ENCODE measurements at places on chromosomes 3 and 15.

GRCh38 chr15:25092661-25093060, 137.9 kb downstream of the SNRPN start:
- no peak for DNase-seq

DNA sequence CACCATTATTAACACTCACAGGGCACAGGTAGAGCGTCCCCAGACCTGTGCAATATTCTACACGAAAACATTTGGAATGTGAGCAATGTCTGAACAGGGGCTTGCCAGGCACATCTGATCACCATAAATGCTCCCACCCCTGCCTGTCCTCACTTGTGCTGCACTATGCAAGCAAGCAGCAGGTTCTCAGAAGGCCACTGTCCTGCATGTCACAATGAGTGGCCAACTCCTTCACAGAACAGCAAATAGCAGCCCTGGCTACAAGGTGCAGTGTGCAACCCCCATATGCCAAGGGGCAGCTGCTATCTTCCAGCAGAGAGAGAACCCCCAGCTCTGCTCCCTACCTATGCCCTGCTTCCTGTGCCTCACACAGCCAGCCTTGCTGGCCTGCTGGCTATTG, 32.6 kb downstream of the SEC22C start:
- no peak for DNase-seq

- DNase-seq, result no peak
Measured at GRCh38 chr3:106610362-106610959, 741.6 kb upstream of the CBLB start.

- DNase-seq, result no peak
Measured at GRCh38 chr3:13556917-13557316, 8.0 kb downstream of the FBLN2 start.

Data from left ventricle myocardium inferior (tissue), 1 donor.